ENCODE measurements at places on chromosomes 7 and 10. TPM values are rescaled to one million over a fixed set of nuclear protein-coding genes. Genes with fewer than 3 reads are reported as not detected.

Gene COL28A1
- 0.97 TPM for total RNA-seq

Gene SHH
- total RNA-seq = 0.43 TPM

Gene COMMD3
- 48.5 TPM for total RNA-seq

Gene ZC3HAV1
- total RNA-seq = 38.5 TPM

Gene SFXN3
- 40.5 TPM for total RNA-seq

Gene RHBDD2
- 91.7 TPM for total RNA-seq

Gene CHST15
- total RNA-seq = 7.6 TPM

All from A549 treated with Hydrocortisone at 1 μM for 4 hours (cell line).